ENCODE measurements at places on chromosomes 6 and 20.
A peak's percentile ranks its signal among the peaks of the same experiment; 100 is the strongest.

DNA sequence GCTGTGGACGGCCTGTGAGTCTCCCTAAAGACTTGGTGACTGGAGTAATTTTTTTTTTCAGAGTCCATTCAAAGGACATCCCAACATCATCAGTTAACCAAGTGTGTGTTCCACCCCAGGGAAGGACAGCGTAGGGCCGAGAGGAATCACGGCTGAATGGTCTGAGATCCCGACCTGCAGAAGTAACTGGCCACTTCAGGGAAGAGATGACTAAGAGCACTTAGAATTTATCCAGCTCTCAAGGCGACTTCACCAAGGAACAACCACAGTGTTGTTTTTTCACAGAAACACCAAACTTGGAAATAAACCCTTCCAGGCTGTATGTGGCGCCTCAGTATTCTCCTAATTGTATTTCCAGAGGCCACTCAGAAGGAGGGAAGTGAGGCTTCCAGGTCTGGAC lies 231.6 kb downstream of the FNDC1 start:
- DNase-seq: peak; percentile 53

GRCh38 chr20:57630061-57630460 lies 9.8 kb upstream of the ZBP1 start:
- DNase-seq: no peak

- DNase-seq: peak; percentile 84
Observed at GRCh38 chr6:113184291-113184690, 672.9 kb upstream of the MARCKS start.

GRCh38 chr6:163185744-163186143 lies 228.8 kb upstream of the QKI start:
- no peak for DNase-seq

GRCh38 chr6:76416821-76417605 lies 344.6 kb upstream of the IMPG1 start:
- DNase-seq: no peak

DNA sequence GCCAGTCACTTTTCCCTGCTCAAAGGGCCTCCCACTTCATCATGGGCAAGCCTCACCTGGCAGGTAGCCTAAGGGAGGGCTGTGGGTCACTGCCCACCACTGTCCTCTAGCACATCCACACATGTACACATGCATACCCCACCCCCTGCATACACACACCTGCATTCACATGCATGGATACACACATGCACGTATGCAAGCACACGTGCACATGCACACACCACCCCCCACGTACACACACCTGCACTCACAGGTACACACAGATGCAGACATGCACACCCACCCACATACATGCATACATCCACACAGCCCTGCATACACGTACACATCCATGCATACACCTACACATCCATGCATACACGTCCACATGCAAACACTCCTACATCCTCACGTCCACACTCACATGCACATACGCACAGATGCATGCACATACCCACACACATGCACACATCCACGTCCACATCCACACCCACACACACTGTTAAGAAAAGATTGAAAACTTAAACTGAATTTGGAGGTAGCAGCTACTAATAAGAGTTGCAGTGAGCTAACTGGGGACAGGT lies 14.0 kb upstream of the EXOC2 start:
- DNase-seq: no peak

- DNase-seq: no peak
Observed at GRCh38 chr6:52336919-52337561, 24.9 kb upstream of the PAQR8 start.

- DNase-seq: no peak
Observed at GRCh38 chr6:166346449-166346848, 4.1 kb upstream of the SFT2D1 start.

- DNase-seq: no peak
Observed at GRCh38 chr6:150263765-150264404, 104.9 kb upstream of the IYD start.

DNA sequence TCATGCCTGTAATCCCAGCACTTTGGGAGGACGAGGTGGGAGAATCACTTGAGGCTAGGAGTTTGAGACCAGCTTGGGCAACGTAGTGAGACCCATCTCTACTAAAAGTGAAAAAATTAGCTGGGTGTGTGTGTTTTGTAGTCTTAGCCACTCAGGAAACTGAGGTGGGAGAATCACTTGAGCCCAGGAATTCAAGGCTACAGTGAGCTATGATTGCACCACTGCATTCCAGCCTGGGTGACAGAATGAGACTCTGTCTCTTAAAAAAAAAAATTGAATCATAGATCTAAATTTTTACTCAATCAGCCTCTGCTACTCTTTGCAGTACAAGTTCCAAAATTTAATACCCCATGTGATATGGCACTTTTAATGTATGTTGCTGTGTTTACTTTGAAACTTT lies 121.6 kb downstream of the ARMC2 start:
- no peak for DNase-seq

GRCh38 chr20:60203451-60203850 lies 245.2 kb downstream of the CDH26 start:
- DNase-seq: peak; percentile 17

DNA sequence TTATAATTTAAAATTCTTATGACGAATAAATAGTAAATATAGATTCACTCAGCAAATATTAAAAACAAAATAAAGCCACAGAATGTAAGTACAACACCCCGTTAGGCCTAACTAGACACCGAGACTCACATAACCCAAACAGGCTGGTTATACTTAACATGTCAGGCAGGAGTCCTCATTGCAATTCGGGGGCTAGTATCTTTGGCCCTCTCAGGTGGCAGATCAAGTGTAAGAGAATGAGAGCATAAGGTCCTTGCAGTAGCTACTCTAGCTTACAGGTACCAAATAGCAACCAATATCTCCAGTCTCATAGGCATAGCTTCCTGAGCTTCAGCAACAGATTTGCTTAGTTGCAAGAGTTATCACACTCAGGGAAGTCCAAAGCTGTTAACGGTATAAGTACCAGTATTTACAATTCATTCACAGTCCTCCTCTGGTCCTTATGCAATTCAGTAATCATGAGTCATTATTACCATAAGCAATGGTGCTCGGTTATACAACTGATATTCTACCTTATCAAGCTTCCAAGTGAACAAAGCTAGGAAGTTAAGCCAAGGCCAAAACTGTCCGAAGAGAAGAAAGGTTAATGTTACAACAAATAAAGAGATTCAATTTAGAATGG lies 20.1 kb downstream of the REV3L start:
- no peak for DNase-seq

GRCh38 chr6:106549521-106549920 lies 79.8 kb downstream of the RTN4IP1 start:
- no peak for DNase-seq

- no peak for DNase-seq
Observed at GRCh38 chr20:49740807-49741206, 27.1 kb upstream of the B4GALT5 start.

DNA sequence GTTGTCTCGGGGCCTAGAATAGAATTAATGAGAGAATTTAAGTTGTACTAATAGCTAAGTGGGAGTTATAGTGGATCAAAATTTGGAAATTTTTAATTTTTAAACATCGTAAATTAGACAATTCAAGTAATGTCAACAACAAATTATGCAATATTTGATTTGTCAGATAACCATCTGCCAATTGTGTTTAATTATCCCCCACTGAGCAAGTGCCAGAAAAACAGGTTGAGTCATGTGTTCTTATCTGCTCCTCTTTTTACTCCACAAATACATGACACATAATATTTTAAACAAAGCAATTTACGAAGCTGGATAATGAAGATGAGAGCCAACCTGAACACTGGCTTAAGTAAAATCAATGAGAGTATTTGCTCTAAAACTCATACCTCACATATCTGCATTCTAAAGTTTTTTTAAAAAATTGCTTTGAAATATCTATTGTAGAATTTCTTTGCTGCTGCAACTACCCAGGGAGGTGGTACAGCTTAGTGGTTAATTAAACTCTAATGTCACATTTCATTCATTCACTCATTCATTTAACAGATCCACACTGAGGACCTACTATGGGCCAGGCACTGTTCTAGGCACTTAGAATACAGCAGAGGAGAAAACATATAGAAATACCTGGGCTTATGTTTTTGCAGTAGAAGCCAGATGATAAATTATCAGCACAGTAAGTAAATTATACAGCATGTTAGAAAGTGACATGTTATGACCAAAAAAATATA lies 57.1 kb upstream of the MAP7 start:
- DNase-seq: no peak

GRCh38 chr20:7406671-7407070 lies 533.6 kb downstream of the HAO1 start:
- DNase-seq: no peak

Data from RCC 7860 (cell line).